ENCODE measurements at places on chromosomes 1 and 21.
A peak's percentile ranks its signal among the peaks of the same experiment; 100 is the strongest.

DNA sequence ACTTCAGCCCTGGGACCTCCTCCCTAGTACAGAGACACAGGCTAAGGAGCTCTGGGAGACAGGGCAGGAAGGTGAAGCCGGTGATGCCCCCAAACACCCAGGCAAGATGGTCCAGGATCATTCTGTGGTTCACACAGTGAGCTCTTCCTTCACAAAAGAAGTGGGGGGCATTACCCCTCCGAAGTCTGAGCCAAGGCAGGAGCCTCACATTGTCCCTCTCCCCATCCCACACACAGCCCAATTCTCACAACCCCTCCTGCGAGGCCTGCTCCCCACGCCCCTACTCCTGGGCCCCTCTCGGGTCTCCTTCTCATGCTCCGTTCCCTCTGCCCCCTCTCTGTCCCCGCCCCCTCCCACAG is 10.7 kb downstream of the MEF2D start:
- DNase-seq = no peak

GRCh38 chr1:89780721-89781120 is 40.1 kb upstream of the LRRC8D start:
- DNase-seq = peak; percentile 76

DNA sequence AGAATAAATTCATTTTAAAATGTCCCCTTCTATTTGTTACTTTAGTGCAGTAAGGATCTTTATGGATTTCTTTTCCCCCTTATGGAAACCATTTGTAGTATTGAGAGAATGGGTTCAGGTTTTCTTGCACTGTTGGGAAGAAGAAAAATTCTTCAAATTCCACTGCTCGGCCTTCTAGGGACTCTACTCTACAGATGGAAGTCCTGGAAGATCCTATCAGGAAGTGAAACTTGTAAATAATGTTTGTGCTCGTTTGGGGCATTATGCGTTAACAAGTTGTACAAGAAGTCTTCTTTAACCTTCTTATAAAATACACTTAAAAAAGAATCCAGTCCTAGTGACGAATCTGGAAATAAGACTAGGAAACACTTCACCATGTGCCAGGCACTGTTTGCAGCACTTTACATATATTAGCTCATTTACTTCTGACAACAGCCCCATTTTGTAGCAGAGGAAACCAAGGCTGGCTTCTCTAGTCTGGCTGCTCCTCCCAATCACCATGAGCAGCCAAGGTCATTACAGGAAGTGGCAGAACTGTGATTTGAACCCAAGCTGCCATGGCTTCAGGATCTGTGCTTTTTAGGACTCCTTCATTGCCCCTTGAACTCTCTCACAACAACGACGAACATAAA is 11.8 kb downstream of the LRRC8D start:
- DNase-seq = no peak

- no peak for DNase-seq
These were observed 215.6 kb downstream of the DENND1B start for GRCh38 chr1:197559655-197560054.
